ENCODE measurements at places on chromosomes 2 and 18. TPM values are rescaled to one million over a fixed set of nuclear protein-coding genes. Genes with fewer than 3 reads are reported as not detected.

DNA sequence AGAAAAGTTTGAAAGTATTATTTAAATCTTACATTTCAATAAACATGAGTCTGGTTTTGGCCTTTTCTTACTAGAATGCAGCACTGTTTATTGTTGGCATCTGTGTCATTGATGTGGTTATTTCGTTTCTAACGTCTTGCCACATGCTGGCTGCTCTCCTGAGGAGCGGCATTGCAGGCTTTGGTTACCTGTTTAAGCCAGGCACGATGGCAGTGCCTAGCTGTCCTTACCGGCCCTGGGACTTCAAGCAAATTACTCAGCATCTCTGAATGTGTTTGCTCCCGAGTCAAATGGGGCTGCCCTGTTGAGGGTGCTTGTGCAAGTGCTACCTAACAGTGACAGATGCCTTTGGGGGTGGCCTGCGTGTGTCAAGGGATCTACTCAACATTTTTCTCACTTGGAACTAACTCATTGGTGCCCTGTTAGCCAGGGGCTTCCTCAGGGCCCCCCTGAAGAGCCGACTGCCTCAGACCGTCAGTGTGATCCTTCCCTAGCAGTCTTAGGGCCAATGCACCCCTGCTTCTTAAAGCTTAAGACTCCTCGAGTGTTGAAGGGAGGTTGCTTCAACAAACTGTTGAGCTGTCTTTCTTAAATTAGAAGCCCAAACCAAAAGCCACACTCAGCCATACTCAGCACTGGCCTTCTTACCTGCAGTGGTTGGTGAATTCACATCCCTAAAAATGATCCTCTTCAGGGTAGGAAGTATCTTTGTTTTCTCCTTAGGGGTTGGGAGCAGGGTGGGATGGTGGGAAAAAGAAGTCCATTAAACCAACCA is 151.5 kb downstream of the NCK2 start:
- H3K27me3 ChIP-seq: no peaks in the 10 kb centered on the region
- peaks cover 22% of the 10 kb centered on the region for H3K4me1 ChIP-seq
- DNase-seq: no peak
- no peak overlapping the region for H3K4me3 ChIP-seq
- H3K36me3 ChIP-seq: peaks cover 21% of the 10 kb centered on the region

GRCh38 chr2:178874529-178875240 is 67.5 kb upstream of the TTN start:
- no peaks in the 10 kb centered on the region for H3K27me3 ChIP-seq
- peaks cover 7% of the 10 kb centered on the region for H3K4me1 ChIP-seq
- H3K27ac ChIP-seq: peak overlapping the region; percentile 77
- no peak for DNase-seq
- no peaks in the 10 kb centered on the region for H3K36me3 ChIP-seq

DNA sequence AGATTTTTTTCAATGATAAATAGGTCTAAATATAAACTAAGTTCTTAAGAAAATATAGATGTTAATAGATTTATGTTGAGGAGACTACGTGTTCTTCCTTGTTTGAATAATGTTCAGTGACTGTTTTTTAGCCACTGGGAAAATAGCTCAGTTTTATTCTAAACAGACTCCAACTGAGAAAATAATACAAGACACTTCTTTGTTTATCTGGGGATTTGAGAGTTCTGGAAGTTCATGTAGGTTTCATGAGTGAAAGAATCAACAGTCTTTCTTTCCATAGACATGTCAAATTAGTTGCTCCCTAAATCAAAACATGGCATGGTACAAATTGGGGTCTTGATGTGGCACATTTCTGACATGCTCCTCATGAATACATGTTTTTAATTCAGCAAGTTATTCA is 177.7 kb downstream of the MREG start:
- DNase-seq: no peak
- H3K4me1 ChIP-seq: no peaks in the 10 kb centered on the region
- H3K27me3 ChIP-seq: no peaks in the 10 kb centered on the region
- no peak overlapping the region for H3K4me3 ChIP-seq
- H3K27ac ChIP-seq: no peak overlapping the region

DNA sequence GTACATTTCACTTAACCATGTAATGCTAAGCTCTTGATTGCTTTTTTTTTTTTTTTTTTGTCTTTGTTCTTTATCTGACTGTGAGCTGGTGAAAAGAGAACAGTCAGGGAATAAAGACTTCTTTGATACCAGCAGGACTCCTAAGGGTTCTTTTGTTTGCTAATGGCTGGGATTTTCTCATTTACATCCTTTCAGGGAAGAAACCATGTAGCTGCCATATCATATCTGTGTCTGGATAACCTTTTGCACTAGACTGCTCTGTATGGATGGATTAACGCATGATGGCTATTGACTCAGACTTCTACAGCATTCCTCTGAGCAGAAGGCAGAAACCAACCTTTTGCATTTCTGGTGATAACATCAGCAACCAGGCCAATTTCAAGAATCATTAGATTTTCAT is 504.0 kb downstream of the LRRTM4 start:
- no peaks in the 10 kb centered on the region for H3K27me3 ChIP-seq
- no peak overlapping the region for H3K4me3 ChIP-seq
- no peaks in the 10 kb centered on the region for H3K36me3 ChIP-seq
- DNase-seq: no peak
- no peaks in the 10 kb centered on the region for H3K4me1 ChIP-seq
- H3K27ac ChIP-seq: no peak overlapping the region

- H3K27ac ChIP-seq: peak overlapping the region; percentile 36
- no peaks in the 10 kb centered on the region for H3K36me3 ChIP-seq
- H3K27me3 ChIP-seq: no peaks in the 10 kb centered on the region
Observed at GRCh38 chr18:46343931-46344372, 239.8 kb downstream of the HAUS1 start.

- no peak overlapping the region for H3K4me3 ChIP-seq
- H3K27ac ChIP-seq: no peak overlapping the region
- H3K27me3 ChIP-seq: no peaks in the 10 kb centered on the region
- no peaks in the 10 kb centered on the region for H3K36me3 ChIP-seq
- DNase-seq: no peak
Observed at GRCh38 chr2:102005989-102006885, 14.5 kb downstream of the IL1R2 start.

DNA sequence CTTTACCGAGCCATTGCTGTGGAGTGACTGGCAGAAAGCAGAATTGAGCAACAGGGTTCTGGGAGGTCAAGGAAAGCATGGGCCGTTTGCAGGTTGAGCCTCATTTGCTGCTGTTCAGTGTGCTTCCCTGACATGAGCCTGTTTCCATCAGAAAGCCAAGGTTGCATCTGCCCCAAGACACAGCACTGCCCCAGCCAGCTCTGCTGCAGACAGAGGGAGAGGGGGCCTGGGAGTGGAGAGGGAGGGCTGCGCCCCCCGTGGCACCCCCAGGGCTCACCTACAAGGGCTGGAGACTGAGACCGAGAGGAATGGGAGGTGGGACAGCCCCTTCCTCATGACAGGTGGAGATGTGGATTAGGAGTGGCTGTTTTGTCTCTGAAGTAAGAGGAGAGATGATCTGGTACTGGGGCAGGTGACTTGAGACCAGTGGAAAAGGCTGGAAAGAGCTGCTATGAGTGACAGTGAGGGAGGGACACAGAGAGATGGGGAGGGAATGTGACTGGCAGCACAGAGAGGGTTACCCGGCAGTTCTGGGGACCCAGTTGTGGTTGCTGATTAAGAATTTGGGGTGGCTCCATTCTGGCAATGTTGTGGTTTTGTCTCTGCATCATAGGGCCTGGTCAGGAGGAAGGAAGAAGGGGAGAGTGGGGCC is 218.0 kb downstream of the DYSF start:
- H3K27ac ChIP-seq: no peak overlapping the region
- H3K4me1 ChIP-seq: no peaks in the 10 kb centered on the region
- H3K27me3 ChIP-seq: no peaks in the 10 kb centered on the region
- DNase-seq: no peak
- no peaks in the 10 kb centered on the region for H3K36me3 ChIP-seq

GRCh38 chr2:207617011-207617671 is 8.1 kb downstream of the METTL21A start:
- DNase-seq: no peak
- peaks cover 21% of the 10 kb centered on the region for H3K36me3 ChIP-seq
- no peak overlapping the region for H3K4me3 ChIP-seq

- H3K4me3 ChIP-seq: no peak overlapping the region
- no peaks in the 10 kb centered on the region for H3K27me3 ChIP-seq
- no peaks in the 10 kb centered on the region for H3K4me1 ChIP-seq
Observed at GRCh38 chr18:41072946-41073345, 882.1 kb upstream of the PIK3C3 start.

DNA sequence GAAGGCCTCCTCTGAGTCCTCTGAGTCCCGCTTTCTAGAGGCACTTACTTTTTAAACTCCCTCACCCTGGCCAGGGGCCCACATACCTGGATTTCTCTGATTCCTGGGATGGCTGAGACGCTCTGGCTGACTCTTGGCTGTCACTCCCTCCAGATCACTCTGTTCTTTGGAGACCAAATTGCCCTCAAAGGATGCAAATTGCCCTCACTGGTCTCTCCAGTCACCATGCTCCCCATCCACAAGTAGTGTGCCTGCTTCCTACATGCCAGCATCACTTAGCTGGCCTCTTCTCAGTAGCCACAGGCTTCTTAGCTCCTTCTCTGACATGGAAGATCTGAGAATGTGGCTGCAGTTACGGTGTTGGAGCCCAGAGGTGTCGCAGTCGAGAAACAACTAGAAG is 41.3 kb upstream of the CCDC68 start:
- H3K27ac ChIP-seq: no peak overlapping the region
- no peak overlapping the region for H3K4me3 ChIP-seq
- no peaks in the 10 kb centered on the region for H3K36me3 ChIP-seq
- no peaks in the 10 kb centered on the region for H3K4me1 ChIP-seq
- DNase-seq: no peak

DNA sequence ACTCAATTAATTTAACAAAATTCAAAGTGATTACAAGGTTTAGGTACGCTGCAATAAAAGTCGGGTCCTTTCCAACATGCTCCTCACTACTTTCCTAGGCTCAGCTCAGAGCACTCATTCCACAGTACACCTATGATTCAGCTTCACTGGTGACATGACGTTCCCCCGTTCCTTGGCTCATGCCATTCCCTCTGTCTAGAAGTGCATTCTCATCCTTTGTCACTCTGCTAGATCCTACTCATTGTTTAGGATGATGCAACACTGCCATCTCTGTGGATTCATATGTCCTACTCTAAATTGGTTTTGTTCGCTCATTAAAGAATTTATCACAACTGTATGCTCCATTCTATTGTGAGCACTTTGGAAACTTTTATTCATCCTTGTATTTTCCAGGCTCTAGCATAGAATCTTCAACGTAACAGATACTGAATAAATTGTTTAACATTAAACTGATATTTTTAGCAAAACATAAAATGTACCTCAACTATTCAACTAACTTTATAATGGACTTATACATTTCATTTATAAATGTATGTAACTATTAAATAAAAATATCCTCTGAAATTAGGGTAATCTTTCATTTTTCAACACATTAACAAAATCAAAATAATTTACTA is 78.6 kb downstream of the FAM228A start:
- H3K4me3 ChIP-seq: no peak overlapping the region
- H3K27ac ChIP-seq: no peak overlapping the region
- no peak for DNase-seq
- peaks cover 94% of the 10 kb centered on the region for H3K36me3 ChIP-seq

GRCh38 chr18:2908946-2909335 is 62.1 kb downstream of the EMILIN2 start:
- no peak overlapping the region for H3K27ac ChIP-seq
- H3K27me3 ChIP-seq: no peaks in the 10 kb centered on the region
- H3K4me3 ChIP-seq: no peak overlapping the region
- DNase-seq: no peak

- peaks cover 9% of the 10 kb centered on the region for H3K36me3 ChIP-seq
- peaks cover 7% of the 10 kb centered on the region for H3K4me1 ChIP-seq
- peak; percentile 24 for DNase-seq
- no peaks in the 10 kb centered on the region for H3K27me3 ChIP-seq
- no peak overlapping the region for H3K27ac ChIP-seq
- H3K4me3 ChIP-seq: no peak overlapping the region
Observed at GRCh38 chr18:79491081-79491551, 95.4 kb downstream of the NFATC1 start.

- no peaks in the 10 kb centered on the region for H3K36me3 ChIP-seq
- H3K27ac ChIP-seq: no peak overlapping the region
- no peak overlapping the region for H3K4me3 ChIP-seq
- peaks cover 94% of the 10 kb centered on the region for H3K4me1 ChIP-seq
- H3K27me3 ChIP-seq: no peaks in the 10 kb centered on the region
- peak; percentile 55 for DNase-seq
Observed at GRCh38 chr2:7012141-7012764, 95.0 kb downstream of the RNF144A start.

DNA sequence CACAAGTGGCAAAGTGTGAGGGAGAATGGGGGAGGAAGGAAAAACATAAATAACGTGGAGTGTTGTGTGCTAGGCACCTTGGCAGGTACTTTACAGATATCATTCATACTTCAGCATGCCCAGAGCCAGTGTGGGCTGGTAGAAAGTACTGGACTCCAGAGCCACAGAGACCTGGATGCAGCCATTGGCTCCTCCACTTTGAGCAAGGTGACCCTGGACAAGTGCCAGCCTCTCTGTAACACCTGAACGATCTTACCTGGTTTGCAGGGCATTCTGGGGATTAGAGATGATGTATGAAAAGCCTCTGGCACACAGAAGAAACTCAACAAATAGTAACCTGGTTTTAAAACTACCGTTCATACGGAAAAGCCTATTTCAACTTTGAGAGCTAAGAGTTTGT is 6.3 kb downstream of the LOXHD1 start:
- H3K4me1 ChIP-seq: no peaks in the 10 kb centered on the region
- H3K36me3 ChIP-seq: no peaks in the 10 kb centered on the region

GRCh38 chr2:214629875-214630274 is 179.6 kb downstream of the BARD1 start:
- no peaks in the 10 kb centered on the region for H3K36me3 ChIP-seq
- no peak for DNase-seq
- H3K27me3 ChIP-seq: no peaks in the 10 kb centered on the region
- H3K4me3 ChIP-seq: no peak overlapping the region

DNA sequence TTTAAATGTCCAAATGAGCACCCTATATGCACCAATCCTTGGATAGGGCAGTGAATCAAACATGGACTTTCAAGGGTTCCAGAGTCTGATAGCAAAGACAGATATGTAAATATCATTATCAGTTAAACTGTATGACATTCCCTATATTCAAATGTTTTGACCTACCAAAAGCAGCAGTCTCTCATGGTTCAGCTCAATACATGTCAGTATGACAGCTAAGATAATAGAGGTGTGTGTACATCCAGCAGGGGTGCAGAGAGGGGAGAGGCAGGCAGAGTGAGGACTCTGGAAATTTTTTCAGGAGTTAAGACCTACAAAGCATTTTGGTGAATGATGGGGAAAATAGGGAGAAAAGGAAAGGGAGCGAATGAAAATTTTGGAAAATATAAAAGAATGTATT is 106.3 kb downstream of the MYO3B start:
- H3K36me3 ChIP-seq: no peaks in the 10 kb centered on the region
- no peak for DNase-seq
- H3K27me3 ChIP-seq: no peaks in the 10 kb centered on the region
- no peak overlapping the region for H3K27ac ChIP-seq

EPHA4 gene
- polyA plus RNA-seq: 4.2 TPM

SCYGR5 gene
- polyA plus RNA-seq: not detected

ALPP gene
- polyA plus RNA-seq: not detected

RPS27A gene
- 1,743 TPM for polyA plus RNA-seq

OR6B2 gene
- not detected for polyA plus RNA-seq

COL6A3 gene
- 115 TPM for polyA plus RNA-seq

HOXD13 gene
- not detected for polyA plus RNA-seq

RNF125 gene
- 3.0 TPM for polyA plus RNA-seq

CXCR1 gene
- 0.22 TPM for polyA plus RNA-seq

MYOM1 gene
- polyA plus RNA-seq: 112 TPM

PLGLB1 gene
- 0.42 TPM for polyA plus RNA-seq

DOK6 gene
- polyA plus RNA-seq: 1.8 TPM
